ENCODE measurements at places on chromosomes 13 and 19.

DNA sequence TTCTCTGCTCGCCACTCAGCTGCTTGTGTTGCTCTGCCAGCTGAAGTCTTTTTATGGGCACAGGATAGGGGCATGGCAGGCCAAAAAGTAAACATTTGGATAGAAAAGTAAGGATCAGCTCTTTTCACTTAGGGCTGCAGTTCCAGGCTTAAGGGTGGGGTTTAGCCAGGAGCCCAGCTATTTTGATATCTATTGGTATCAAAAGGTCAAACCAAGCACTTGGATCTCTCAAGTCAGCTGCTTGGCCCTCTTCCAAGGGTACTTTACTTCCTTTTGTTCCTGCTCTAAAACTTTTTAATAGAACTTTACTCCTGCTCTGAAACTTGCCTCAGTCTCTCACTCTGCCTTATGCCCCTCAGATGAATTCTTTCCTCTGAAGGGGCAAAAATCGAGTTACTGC lies 55.7 kb upstream of the ABCC4 start:
- DNase-seq = no peak

- DNase-seq = no peak
Observed at GRCh38 chr13:39968646-39969475, 313.4 kb downstream of the COG6 start.

GRCh38 chr19:41241859-41242258 lies 22.3 kb upstream of the HNRNPUL1 start:
- DNase-seq = no peak

DNA sequence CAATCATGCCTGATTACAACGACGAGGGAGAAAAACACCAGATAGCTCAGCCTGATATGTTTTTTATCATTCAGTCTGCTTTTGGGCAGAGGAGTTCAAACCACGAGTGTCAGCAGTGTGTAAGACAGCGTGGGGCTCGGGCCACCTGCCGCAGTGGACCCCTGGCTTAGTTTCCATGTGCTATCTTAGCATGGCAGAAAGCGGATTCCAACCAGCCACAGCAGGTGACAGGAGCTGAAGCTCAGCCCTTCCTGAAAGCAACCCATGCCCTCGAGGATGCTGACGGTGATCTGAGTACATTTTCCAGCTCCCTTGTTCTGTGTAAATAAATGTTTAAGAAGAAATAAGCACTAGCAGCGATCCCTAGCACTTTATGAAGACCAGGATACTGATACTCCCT lies 32.2 kb upstream of the MBNL2 start:
- DNase-seq = peak; percentile 24

- DNase-seq = no peak
Observed at GRCh38 chr19:39544226-39544903, 4.4 kb upstream of the EID2 start.

DNA sequence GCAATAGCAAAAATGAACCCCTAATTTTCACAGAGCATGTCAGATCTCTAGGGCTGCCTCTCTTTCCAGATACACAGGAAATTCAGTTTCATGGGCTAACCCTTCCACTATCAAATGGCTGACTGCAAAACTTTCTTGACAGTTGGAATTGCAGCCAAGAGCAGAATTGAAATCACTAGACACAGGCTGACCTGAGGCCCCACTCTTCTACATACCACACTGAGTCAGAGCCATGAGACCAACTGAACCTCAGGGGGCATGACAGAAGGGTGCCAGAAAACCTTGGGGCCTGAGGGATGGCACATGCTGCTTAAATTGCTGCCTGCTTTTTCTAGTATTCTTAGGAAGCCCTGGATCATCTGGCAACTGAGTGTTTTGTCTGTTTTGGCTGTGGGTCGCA lies 1.7 kb upstream of the DLEU7 start:
- DNase-seq = no peak

GRCh38 chr13:20043207-20043925 lies 84.8 kb downstream of the ZMYM2 start:
- DNase-seq = no peak

DNA sequence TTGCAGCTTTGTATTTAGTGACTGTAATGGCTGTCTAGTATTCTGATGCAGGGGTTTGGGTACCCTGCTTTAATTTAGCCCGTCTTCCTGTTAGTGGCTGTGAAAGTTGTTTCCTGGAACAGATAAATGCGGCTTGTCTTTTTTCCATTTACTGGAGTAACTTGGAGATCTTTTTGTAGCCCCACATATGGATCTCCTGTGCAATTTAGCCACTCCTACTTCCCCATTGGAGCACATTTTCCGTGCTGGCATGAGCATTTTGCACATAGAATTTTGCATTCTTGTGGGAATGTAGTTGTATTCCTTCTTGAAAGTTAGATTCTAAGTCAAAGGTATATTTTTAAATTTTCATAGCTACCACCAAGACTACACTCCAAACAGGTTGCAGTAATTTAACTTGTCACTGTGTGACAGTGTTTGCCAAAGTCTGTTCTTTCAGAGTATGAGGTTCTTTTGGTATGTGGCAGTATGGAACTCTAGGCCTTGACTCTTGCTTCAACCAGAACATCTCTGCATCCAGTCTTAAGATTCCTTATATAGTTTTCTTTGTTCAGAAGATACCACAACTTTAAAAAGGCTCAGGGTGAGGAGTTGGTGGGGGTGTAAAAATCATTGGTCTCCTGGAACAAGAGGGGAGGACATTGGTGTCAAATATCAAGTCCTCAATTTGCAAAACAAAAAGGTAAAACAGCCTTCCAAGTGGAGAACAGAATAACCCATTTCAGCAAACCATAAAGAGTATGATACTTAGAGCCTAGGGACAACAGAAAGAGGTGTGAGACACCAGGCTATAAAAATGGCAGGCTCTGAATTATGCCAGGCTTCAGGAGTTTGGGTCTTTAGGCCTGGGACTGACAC lies 21.1 kb upstream of the CCDC97 start:
- DNase-seq = no peak

GRCh38 chr19:45156751-45157150 lies 4.0 kb downstream of the NKPD1 start:
- DNase-seq = no peak

- no peak for DNase-seq
Observed at GRCh38 chr19:3381701-3382372, 15.5 kb downstream of the NFIC start.

DNA sequence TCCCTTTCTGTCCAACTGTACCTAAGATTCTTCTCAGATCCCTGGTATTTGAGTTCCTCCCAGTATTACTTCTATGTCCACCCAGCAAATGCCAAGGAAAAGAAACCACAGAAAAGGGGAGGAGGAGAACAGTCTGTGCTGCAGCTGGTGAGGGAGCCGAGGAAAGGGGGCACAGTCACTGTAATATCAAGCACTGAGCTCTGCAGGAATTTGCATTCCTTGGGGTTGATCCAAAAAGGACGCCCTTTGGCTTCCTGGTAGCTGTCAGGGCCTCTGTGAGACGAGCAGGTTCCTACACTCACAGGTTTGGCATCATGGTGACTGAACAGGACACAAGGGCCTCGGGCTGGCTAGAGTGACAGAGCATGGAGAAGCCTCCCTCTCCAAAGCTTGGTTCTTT lies 273.4 kb downstream of the NHLRC3 start:
- DNase-seq = no peak

GRCh38 chr13:19961489-19961888 lies 3.0 kb downstream of the ZMYM2 start:
- no peak for DNase-seq

GRCh38 chr13:37596805-37597204 lies 1.8 kb downstream of the POSTN start:
- no peak for DNase-seq

- DNase-seq = no peak
Observed at GRCh38 chr13:36966404-36966803, 32.7 kb downstream of the ALG5 start.

DNA sequence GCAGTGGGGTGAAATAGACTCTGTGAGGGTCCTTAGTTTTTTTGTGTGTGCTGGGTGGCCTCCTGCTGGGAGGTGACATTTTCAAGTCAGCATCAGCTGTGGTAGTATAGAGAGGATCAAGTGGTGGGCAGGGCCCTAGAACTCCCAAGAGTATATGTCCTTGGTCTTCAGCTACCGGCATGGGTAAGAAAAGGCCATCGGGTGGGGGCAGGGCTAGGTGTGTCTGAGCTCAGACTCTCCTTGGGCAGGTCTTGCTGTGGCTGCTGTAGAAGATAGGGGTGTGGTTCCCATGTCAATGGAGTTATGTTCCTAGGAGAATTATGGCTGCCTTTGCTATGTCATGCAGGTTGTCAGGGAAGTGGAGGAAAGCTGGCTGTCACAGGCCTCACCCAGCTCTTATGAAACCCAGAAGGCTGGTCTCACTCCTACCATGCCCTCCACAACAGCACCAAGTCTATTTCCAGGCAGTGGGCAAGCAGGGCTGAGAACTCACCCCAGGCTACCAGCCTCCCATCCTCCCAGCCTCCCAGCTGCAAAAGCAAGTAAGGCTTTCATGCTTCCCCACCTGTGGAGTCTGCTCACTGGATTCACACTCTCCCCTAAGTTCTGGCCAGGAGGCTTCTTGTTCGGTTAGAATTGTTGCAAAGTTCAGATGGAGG lies 130.6 kb upstream of the SOX1 start:
- no peak for DNase-seq

DNA sequence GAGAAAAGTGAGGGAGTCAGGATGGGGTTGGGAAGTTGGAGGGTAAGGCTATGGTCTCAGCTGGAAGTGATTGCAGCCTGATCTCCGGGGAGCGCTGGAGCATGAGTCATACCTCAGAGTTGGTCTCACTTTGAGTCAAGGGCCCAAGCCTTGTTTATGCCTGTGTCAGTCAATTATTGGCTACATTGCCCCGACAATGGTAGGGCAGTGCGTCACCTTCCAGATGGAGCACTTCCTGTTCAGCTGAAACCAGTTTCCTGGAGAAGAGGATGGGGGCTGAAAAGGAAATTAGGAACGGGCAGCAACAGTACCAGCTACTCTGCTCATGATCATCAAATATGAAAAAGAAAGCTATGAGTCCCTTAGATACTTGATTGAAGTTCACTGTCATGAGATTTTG lies 60.4 kb downstream of the ADGRE1 start:
- no peak for DNase-seq

DNA sequence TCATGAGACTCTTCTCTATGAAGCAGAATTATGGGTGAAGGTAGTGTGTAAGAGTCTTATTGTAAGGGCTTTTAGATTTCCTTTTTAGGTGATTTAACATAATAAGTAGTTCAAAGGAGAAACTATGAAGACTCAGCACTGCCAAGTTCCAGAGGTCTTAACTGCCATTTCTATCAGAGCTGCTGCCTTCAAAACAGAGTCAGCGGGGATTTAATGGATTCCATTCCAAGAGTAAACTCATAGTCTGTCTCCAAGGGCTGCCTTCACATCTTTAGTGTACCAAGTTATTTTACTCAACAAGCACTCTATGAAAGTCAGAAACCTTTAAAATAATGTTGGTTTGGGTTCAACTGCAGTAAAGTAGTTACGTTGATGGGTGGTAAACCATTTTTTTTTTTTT lies 289.6 kb upstream of the HTR2A start:
- no peak for DNase-seq

DNA sequence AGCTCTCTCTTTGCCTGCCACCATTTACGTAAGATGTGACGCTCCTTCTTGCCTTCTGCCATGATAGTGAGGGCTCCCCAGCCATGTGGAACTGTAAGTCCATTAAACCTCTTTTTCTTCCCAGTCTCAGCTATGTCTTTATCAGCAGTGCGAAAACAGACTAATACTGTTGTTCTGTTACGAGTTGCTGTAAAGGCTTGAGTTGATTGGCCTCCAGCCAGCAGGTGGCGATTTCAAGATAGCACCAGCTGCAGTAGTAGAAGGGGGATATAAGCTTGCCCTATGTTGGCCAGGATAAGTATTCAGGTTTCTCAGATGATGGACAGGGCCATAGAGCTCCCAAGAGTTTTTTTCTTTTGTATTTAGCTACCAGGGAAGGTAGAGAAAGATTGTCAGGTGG lies 385.5 kb downstream of the MZT1 start:
- no peak for DNase-seq

DNA sequence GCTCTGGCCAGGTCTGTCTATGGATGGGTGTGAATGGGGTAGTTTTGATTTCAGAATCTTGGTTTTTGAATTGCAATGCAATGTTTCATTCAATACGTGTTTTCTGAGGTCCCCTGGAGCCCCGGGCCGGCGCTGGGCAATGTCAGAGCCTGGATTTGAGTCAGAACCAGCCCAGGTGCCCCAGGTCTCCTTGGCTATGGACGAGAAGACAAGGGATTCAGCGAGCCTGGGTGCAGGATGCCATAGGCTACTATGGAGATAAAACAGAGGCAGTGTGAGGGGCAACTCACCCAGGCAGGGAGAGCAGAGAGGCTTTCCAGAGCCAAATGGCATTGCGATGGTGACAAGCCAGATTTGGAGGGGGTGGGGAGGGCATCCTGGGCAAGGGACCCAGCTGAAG lies 1.2 kb upstream of the RPL13A start:
- no peak for DNase-seq

- DNase-seq = no peak
Observed at GRCh38 chr13:35771898-35772297, 295.4 kb upstream of the MAB21L1 start.

DNA sequence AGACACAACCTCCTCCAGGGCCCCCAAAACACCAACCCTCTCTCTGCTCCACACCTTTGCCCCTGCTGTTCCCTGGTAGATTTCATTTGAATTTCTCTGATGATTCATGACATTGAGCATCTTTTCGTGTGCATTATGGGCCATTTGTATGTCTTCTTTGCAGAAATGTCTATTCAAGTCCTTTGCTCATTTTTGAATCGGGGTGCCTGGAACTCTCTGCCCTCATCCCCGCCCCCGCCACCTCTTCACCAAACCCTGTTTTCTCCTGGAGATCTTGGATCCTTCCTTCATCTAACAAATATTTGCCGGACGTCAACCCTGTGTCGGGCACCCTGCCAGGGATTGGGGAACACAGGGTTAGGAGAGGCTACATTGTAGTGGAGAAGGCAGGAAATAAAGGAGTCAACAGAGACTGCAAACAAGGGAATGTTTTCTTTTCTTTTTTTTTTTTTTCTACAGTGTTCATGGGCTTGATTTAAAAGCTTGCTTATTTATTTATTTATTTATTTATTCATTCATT lies 25.5 kb upstream of the SLC1A5 start:
- DNase-seq = peak; percentile 27

DNA sequence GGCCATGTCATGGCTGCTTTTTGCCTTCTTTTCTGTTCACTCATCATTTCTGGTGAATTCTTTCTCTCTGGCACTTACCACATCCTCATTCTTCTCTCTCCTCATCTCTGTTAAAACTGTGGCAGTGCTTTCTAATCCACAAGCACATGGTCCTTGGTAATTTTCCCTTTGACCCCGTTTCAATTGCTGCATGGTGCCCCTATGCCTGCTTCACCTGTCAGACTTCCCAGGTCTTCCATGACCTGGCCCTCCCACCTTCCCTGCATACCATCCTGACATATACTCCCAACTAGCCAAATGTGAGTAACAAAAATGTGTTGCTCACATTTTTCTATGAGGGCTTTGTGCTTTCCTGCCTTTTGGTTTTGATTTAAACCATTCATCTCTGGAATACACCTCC lies 286.5 kb downstream of the MTUS2 start:
- DNase-seq = no peak

GRCh38 chr19:40927567-40927966 lies 45.5 kb upstream of the CYP2A7 start:
- DNase-seq = no peak

All from NCI-H1092 treated with DMSO at 0.1 percent for 48 hours (cell line).